ENCODE measurements at places on chromosomes 1 and 21.

GRCh38 chr1:94713472-94714141 is 106.5 kb upstream of the SLC44A3 start:
- DNase-seq = no peak

GRCh38 chr1:92792340-92792782 is 7.5 kb upstream of the EVI5 start:
- no peak for DNase-seq

DNA sequence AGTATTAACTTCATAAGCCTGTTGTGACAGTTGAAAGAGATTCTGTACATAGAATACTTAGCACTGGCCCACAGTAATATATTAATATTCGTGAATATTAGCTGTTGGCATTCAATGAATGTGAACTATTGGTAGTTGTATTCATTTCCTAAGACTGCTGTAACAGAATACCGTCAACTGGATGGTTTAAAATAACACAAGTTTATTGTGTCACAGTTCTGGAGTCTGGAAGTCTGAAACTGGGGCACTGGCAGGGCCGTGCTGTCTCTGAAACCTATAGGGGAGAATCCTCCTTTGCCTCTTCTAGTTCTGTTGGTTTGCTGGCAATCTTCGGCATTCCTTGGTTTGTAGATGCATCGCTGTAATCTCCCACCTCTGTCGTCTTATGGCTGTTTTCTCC is 47.5 kb downstream of the OLFML3 start:
- no peak for DNase-seq

- no peak for DNase-seq
These were observed 115.2 kb downstream of the NPHP4 start for GRCh38 chr1:5877001-5877400.

- DNase-seq = peak; percentile 25
These were observed 47.2 kb upstream of the IFFO2 start for GRCh38 chr1:19003371-19004290.

- no peak for DNase-seq
These were observed 2.3 kb downstream of the MTMR11 start for GRCh38 chr1:149934356-149934755.

DNA sequence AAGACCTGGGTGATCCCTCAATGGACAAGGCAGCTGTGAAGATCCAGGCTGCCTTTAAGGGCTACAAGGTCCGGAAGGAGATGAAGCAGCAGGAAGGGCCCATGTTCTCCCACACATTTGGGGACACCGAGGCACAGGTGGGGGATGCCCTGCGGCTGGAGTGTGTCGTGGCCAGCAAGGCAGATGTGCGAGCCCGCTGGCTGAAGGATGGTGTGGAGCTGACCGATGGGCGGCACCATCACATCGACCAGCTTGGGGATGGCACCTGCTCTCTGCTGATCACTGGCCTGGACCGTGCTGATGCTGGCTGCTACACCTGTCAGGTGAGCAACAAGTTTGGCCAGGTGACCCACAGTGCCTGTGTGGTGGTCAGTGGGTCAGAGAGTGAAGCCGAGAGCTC is 85.2 kb downstream of the TRIM11 start:
- no peak for DNase-seq

DNA sequence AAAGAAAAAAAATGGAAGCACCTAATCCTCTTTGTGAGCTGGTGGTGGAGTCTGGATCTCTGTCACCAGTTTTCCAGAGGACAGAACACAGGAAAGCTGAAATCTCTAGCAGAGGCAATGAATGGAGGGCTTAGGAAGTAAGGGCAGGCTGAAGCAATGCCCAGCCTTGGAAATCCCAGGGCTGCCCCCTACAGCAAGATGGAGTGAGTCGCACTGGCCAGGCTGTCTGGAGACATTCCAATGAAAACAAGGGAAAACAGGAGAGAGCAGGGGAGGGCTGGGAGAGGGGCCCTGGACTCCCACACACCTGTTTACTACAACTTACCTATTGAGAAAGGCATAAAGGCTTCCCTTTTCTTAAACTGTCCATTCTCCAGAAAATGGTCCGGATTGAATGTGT is 25.9 kb downstream of the CYP2J2 start:
- DNase-seq = no peak

Data from activated CD4-positive, alpha-beta T cell treated with anti-CD3 and anti-CD28 coated beads, Interleukin-2, amount 50 U/mL, for 48 hours (primary cell).